Inflammatory macrophage treated with lipopolysaccharide for 1 hour (primary cell): ENCODE measurements at places on chromosomes 6 and 20.
A peak's percentile ranks its signal among the peaks of the same experiment; 100 is the strongest.

- DNase-seq = no peak
These were observed 19.8 kb downstream of the ERGIC3 start for GRCh38 chr20:35561671-35562070.

DNA sequence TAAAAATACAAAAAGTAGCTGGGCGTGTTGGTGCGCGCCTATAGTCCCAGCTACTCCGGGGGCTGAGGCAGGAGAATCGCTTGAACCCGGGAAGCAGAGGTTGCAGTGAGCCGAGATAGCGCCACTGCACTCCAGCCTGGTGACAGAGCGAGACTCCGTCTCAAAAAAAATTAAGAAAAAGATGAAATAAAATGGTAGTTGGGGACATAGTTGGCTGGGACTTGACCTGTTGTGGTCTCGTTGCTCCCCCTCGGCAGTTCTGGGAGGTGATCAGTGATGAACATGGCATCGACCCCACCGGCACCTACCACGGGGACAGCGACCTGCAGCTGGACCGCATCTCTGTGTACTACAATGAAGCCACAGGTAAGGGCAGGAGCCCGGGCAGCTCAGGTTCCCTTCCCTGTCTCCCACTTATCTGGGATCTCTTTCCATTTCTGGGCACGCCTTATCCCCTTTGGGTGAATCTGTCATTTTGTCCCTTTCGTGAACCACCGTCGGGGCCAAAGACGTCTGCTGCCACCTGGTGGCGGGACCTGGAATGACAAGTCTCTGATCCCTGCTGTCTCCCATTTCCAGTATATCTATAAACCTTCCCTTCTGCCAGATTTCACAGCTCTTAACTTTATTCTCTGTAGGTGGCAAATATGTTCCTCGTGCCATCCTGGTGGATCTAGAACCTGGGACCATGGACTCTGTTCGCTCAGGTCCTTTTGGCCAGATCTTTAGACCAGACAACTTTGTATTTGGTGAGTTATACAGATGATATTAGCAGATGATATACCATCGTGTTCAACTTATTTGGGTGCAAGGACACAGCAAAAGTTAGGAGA is 2.3 kb downstream of the TUBB start:
- DNase-seq = peak; percentile 66

DNA sequence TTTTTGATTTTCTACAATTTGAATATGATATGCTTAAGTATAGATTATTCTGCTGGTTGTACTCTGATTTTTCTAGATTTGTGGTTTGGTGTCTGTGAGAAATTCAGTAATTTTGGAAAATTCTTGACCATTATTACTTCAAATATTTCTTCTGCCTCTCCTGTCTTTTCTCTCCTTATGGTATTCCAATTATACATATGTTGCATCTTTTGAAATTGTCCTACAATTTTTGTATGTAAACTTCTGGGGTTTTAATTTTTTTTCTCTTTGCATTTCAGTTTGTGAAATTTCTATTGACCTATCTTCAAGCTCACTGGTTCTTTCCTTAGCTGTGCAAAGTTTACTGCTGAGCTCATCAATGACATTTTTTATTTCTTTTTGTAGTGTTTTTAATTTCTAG is 534.4 kb upstream of the SLC35B3 start:
- no peak for DNase-seq

- no peak for DNase-seq
These were observed 96.4 kb downstream of the TULP4 start for GRCh38 chr6:158408552-158409130.

DNA sequence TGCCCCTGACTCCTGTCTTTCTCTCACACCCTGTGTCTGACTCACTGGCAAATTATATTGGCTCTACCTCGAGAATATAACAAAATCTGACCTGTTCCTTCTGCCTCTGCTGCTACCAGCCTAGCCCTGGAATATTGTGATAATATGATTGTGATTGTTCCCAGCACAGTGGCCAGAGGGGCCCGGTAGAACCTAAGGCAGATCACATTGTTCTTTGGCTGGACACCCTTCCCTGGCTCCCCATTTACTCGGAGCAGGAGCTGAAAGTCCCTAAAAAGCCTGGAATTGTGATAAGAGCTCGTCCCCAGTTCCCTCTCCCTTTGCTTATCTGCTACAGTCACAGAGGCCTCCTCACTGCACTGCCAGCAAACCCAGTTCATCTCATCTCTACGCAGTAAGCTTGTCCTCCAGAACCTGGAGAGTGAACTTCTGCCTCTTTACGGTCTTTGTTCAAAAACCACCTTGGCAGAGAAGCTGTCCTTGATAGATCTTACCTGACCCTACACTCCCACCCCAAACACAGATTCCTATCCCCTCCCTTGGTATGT is 21.8 kb downstream of the SERPINB6 start:
- no peak for DNase-seq
